ENCODE measurements at places on chromosomes 1 and 21.

DNA sequence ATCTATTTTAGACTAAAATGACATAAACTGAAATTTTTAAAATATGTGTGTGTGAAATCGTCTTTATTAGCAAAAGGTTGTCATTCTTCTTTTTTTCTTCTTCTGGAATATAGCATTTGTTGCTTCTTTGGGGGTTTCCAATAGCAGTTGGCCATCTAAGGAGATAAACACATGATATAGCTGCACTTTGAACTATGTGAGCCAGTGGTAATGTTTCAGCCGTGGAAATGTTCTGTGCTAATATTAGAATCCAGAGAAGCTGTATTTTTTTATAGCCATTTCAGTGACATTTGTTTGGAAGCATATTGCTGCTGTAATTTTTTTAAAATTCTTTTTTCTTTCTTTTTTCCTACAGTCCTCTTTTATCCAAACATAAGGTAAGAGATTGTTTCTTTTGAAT is 75.1 kb downstream of the CNST start:
- DNase-seq, result no peak

DNA sequence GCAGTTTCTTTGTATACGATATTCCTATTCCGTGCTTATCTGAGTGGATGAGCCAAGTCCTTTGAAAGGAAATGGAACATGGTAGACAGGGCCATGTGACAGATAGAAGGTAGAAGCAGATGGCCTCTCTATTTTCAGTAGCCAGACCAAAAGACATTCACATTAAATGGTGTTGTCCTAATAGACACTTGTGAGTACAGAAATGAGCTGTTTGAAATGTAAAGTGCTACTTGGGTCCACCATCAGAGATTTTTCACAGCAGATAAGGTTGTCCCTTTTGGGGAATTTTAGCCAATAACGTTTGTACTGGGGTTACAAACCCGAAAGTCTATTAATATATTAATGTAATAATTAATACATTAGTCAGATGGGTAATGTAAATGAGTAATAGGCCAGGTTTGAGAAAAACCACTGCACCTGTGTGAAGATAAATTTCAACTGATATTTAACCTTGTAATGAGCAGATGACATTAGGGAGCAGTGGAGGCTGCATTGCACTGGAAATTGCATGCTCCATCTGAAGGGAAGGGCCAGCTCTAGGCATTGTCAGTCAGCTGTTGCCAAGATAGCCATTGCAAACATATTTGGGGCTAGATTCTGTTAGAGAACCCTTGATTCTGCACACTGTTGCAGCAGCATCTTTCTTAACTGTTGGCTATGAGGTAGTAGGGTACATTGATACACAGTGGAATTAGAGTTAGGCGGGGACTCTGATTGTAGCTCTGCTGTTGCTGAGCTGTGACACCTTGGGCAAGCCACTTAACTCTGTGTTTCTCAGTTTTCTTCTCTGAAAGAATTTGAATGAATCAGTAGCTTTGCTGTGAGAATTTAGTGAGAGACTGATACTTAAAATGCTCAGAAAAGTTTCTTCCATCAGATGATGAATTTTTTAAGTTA is 43.8 kb downstream of the FGGY start:
- DNase-seq, result no peak

DNA sequence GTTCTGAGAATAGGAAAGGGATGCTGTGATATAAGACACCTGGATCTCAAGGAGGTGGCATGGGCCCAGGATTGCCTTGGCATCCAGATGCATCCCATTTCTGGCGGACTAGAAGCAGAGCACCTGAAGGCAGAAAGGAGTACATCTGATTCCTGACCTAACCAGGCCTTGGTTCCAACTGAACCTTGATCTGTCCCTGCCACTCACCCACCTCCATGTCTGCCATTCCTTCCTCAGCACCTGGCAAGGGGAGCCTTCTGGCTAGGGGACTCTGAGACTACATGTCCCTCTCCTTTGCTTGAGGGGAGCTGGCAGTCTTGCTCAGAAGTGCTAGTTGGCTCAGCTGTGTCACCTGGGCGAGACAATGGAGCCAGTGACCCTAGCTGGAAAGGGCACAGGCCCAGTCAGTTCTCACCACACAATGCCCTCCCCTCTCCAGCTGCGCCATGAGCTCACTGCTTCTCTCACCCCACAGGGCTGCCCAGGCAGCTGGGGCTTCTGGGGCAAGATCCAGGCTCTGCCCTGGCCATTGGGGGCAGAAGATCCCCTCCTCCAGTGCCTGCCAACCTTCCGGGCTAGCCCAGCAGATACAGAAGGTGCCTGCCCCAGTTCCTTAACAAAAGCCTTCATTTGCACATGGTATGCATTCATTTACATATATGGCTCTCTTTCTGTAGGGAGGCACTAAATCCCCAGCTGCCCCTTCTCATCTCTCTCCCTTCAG is 2.9 kb downstream of the IGSF8 start:
- no peak for DNase-seq

- no peak for DNase-seq
Observed at GRCh38 chr1:19061343-19061742, 104.9 kb upstream of the IFFO2 start.
